Activated CD4-positive, CD25-positive, alpha-beta regulatory T cell treated with anti-CD3 and anti-CD28 coated beads, Interleukin-2, amount 50 U/mL, for 24 hours (primary cell): ENCODE measurements at places on chromosomes 16 and 17.

DNA sequence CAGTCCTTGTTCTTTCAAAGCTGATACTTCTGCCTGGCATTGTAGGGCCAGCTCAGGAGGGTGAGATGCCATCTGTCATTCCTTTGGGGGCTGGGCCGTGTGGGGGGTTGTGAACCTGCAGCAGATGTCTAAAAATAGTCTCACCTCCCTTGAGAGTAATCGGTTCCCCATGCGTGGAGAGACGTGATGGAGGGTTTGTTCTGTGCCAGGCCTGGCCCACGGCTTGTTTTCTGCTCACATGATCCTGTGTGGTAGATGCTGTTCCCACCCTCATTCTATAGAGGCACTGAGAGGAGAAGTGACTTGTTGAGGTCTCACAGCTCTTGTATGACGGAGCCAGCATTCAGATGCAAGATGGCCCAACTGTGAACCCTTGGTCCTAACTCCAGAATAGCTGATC is 4.6 kb downstream of the IRF8 start:
- no peak for ATAC-seq

- peak; percentile 36 for ATAC-seq
Observed at GRCh38 chr17:17681744-17682292, 560 bp downstream of the RAI1 start.

GRCh38 chr16:64459821-64460220 is 662.0 kb downstream of the CDH11 start:
- no peak for ATAC-seq

DNA sequence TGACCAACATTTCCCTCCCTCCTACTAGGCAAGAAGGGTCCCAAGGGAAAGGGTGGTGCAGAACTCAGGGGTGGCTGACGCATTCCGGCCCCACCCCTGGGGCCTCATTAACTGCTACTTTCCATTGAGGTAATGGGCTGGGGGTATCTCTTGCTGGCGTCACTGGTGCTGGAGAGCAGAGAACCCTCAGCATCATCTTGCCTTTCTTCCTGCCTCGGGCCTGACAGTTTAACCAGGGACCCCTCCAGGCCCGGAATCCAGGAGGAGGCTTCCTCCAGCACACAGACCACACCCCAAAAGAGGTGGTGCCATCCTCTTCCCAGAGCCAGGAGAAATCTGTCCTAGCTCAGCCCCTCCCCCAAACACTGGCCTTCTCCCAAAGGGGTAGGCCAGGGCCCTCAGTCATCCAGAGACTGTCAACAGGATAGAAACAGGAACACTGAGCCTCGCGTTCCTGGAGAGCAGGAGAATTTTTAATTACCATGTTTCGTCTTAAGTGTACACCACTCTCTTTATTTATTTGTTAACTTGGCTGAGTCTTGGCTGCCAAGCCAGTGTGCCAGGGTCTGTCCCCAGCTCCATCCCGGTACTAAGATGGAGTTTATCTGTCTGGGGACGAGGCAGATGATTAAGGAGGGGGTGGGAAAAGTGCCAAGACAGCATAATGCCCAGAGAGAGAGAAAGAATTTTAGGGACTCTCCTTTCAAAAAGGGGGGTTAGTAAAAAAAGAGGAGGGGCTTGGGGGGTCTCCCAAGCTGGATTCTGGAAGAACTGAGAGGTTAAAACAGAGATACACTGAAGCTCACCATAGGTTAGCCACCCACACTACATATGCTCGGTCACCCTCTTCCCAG is 5.1 kb downstream of the ETV4 start:
- ATAC-seq, result no peak

- ATAC-seq, result no peak
Observed at GRCh38 chr17:60390925-60391470, 935 bp downstream of the USP32 start.

- no peak for ATAC-seq
Observed at GRCh38 chr17:70327723-70328122, 158.4 kb downstream of the KCNJ2 start.
